ENCODE measurements at places on chromosomes 12 and 14.

DNA sequence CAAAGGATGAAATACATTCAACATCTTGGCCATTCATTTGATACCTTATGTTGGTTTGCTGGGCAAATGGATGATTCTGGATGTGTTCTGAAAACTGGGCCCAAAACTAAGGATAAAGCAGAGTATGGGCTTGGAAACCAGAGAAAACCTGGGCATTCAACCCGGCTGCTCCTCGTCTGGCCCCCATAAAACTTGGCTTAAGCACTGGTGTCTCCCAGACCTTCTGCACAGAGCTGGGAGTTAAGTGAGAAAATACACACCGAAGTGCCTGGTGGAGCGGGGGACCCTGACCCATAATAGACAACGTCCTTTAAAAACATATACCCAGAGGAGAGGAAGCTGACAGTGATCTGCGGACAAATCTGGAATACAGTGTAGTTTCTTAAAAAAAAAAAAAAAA lies 112.5 kb downstream of the FOXN3 start:
- DNase-seq: no peak

GRCh38 chr14:45526715-45527549 lies 273.9 kb upstream of the MIS18BP1 start:
- DNase-seq: no peak

- no peak for DNase-seq
Measured at GRCh38 chr12:116547955-116548501, 11.2 kb upstream of the MAP1LC3B2 start.

GRCh38 chr14:71300566-71301330 lies 393.5 kb downstream of the PCNX1 start:
- no peak for DNase-seq

DNA sequence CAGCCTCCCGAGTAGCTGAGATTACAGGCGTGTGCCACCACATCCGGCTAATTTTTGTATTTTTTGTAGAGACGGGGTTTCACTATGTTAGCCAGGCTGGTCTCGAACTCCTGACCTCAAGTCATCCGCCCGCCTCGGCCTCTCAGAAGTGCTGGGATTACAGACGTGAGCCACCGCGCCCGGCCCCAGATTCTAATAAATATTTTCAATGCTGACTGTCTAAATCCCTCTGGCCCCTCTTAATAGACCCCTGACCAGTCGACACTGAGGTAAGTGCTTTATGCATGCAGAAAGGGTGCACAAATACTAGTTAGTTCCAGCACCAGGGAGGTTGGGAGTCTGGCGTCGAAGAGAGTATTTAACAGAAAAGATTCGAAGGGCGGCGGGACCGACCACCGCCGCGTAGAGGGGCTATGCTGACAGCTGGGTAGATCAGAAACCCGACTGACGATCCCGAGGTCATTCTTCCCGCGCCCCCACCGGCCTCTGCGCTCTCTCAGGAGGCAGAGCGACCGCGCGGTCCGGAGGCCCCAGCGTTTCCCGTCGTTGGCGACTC lies 1.1 kb upstream of the SPATS2 start:
- no peak for DNase-seq

GRCh38 chr12:30763053-30763452 lies 8.3 kb upstream of the CAPRIN2 start:
- DNase-seq: no peak

- peak; percentile 94 for DNase-seq
Measured at GRCh38 chr12:124913474-124914391, 717 bp downstream of the UBC start.

DNA sequence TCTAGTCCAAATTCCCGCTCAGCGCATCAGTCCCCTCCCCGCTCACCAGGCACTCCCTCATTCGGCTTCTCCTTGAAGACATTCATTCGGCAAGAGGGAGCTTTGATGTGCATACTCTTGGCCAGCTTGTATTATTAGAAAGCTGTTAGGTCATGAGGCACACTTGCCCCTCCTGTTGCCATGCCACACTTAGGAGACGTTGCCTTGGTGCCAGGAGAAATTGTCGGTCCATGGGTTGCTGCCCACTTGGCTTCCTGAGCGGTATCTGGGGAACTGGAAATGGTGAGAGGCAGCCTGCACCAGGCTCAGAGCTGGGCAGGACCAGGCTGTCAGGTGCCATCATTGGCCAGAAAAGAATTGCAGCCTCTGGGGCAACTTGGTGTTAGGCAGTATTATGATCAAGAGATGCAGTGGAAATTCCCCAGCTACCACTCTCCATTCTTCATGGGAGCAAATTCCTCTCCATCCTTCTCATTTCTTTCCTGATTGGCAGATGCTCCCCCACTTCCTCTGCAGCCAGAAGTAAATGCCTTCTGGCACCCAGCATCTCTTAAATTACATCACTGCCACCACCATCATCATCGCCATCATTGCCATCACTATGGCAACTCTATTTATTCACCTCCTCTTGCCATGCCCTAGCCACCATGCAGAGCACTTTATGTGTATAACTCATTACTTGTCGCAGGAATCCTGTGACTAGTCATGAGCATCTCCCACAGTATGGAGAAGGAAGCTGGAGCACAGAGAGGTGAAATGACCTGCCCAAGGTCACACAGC lies 12.4 kb downstream of the CABP1 start:
- DNase-seq: no peak

Measured in stimulated activated CD4-positive, alpha-beta T cell treated with anti-CD3 and anti-CD28 coated beads, Interleukin-4, amount 100 ng/mL, for 48 hours (primary cell).